Fibroblast of skin of right biceps (primary cell): ENCODE measurements at places on chromosomes 12 and 14.
A peak's percentile ranks its signal among the peaks of the same experiment; 100 is the strongest.

DNA sequence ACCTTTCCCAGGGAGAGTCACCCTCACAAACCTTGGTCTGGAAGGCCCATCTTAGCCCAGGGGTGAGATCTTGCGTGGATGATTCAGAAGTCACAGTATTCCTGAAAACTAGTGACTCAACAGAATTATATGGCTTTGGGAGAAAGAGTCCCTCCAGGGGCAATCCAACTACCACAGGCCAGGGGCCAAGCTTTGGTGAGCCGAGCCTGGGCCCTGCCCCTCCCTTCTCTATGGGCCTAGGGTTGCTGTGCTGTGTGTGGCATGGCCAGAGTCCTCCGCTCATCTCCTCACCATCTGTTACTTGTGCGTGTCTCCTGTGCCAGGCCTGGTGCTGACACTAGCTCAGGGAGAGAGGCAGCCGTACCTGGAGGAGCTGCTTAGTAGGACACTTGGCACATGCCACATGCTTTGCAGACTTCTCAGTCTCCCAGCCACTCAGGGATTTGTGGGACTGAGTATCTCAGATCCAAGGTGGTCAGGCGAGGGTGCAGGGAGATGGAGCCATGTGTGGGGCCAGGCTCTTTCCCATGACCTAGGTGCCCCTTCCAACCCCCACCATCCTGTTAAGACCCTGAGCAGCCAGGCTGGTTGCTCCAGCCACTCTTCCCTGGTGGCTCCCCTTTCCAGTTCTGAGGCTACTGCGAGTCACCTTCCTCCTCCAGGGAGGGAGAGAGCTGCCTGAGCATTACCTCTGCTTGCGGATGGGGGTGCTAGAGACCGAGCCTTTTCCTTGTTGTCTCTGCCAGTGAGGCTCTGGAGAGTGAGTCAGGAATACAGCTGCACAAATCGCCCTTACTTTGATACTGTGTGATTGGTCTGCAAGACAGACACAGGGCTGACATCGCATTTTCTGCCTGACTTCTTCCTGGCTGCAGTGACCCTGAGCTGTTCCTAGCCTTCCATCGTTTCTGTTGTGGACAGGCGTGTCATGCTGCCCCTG lies 94.1 kb downstream of the SLC25A47 start:
- DNase-seq: peak; percentile 91

DNA sequence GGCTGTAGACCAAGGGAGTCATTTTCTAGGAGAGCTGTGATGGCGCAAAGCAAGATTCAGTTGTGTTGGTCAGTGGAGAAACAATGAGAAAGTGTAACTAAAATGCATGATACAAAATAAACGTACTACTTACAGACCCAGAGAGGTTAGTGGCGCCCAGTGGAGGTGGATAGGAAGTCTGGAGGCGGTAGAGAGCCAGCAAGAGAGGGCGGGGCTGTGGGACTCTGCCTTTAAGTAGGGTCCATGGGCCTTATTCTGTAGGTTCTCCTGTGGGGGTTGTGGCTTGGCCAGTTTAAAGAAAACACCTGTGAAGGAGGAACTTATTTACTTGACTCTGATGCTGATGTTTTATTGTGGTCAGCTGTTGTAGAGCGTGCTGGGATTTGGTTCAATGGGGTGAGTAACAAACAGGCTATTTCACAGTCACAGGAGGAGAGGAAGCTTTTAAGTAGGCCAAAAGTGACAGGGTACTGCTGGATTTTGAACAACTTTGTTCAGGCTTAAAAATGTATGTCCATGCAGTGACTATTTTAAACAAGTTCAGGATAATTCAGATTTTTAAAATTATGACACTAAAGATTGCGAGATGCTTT lies 1097.7 kb downstream of the TMTC2 start:
- DNase-seq: no peak

- no peak for DNase-seq
These were observed 252.6 kb downstream of the ACSS3 start for GRCh38 chr12:81330480-81330879.

DNA sequence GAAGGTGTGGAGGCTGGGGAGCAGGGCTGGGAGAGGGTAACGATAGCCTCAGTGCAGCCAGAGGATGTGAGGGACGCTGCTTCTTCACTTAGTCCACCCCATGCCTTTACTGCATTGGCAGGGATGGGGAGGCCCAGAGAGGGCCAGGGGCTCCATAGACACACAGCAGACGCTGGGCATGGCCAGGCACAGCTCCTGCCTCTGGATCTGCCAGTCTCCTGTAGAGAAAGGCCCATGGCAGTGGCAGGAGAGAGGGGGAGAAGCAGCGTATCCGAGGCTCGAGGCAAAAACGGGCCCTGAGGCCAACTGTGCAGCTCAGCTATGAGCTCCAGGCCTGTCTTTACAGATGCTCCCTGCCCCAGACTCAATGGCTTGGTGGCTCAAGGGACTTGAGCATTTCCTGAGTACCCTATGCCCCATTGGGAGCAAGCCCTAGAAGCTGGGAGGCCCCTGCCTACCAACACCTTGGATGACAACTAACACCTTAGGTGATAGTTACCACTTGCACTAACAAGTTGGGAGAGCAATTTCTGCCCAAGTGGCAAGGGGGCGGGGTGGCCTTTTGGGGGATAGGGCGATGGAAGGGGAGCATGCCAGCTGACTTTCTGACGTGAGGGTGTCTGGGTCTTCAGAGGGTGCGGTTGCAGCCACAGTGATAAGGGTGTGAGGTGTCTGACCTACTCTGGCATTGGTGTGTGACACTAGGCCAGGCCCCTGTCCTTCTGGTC lies 5.0 kb upstream of the LBHD2 start:
- no peak for DNase-seq
